ENCODE measurements at places on chromosomes 4 and X. TPM values are rescaled to one million over a fixed set of nuclear protein-coding genes. Genes with fewer than 3 reads are reported as not detected.

Gene GPC4
- 0.31 TPM for total RNA-seq

DNA sequence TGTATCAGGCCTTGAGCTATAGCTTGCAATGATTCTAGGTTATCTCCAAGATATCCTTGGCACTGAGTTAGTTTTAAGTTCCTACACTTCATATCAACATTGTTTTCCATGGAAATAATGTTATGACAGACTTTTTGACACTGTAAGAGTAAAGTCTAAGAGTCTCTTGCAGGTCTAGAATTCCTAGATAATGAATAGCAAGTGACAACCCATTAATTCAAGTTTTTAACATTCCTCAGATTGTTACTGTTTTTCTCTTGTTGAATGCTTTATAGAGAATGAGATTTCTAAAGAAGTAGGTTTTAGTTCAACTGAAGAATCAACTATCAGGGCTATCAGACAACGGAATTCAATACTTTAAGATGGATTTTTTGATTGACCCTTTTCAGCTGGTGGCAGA lies 276.1 kb downstream of the PPP3CA start:
- DNase-seq = no peak

Gene ARHGAP4
- 120 TPM for total RNA-seq

GRCh38 chr4:176309046-176309445 lies 10.7 kb upstream of the SPCS3 start:
- DNase-seq = no peak

- no peak for DNase-seq
Observed at GRCh38 chrX:101393530-101394305, 2.9 kb downstream of the RPL36A start.

Gene FAM53A
- total RNA-seq = 0.77 TPM

DNA sequence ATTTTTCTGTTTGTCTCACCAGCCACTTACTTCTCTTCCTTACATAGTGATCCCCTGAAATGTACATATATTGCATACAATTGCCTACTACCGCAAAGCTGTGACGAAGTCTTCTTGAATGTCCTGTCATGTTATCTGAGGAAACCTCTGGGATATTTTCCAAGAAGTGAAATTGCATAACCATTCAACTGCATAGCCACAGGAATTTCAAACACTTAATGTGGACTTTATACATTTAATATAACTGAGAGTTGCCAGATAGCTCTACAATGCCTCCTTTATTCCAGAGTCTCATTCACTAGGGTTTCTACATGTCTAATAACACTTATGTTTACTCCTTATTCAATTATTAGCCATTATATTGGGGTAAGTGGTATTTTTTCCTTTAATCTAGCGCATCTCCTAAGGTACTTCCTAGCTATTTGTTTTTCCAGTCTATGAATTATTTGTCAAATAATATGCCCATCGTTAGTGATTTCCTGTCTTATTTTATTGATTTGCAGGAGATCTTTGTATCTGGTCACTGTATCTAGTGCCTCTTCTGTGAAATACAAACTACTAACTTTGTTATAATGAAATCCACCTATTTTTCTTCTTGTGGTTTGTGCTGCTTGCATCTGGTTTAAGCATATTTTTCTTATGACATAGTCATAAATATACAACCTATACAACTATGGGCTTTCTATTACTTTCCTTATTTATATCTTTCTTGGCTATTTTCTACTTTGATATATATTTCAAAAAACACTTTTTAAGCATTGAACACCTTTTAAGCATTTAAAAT lies 69.2 kb upstream of the GRID2 start:
- no peak for DNase-seq

GRCh38 chr4:94827481-94828110 lies 69.8 kb downstream of the BMPR1B start:
- DNase-seq = no peak

- DNase-seq = no peak
Observed at GRCh38 chr4:41185614-41186592, 28.4 kb downstream of the APBB2 start.

Gene RNF175
- total RNA-seq = not detected

Gene COQ2
- total RNA-seq = 17.7 TPM

Gene GABRG1
- total RNA-seq = not detected

- DNase-seq = no peak
Observed at GRCh38 chr4:66653937-66654336, 891.4 kb downstream of the CENPC start.

Gene NDP
- total RNA-seq = not detected
